ENCODE measurements at places on chromosomes 5 and 9.

- no peak for DNase-seq
Measured at GRCh38 chr5:40521925-40522324, 157.8 kb upstream of the PTGER4 start.

- peak; percentile 25 for DNase-seq
Measured at GRCh38 chr5:36875051-36875789, 1.3 kb upstream of the NIPBL start.

DNA sequence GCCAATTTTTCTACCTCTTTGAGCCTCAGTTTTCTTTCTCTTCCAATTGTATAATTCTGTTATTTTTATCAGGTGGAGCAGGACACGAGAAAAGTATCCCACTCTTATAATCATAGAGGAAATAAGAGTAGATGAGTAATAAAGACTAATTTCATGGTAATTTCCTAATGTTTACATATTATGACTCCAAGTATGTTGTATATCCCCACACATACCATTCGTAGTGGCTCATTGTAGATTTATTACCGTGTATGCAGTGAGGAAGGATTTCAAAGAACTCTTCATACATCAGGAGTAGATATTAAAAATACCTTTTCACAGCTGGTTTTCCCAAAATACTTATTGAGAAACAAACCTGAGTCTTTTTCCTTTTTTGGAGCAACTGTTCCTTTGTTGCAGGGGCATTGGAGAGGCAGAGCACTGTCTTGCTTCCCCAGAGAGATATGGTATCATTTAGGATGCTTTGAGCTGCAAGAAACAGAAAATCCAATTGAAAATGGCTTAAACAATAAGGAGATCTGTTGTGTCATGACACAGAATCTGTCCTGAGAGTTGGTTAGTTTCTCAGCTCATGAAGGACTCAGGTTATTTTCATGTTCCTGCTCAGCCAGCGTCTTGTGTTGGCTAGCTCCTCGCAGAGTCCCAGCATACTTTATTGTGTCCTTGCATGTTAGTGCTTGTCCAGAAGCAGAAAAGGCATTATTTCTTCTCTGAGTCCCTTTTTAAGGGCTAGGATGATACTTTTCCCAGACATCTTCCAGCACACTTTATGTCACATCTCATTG lies 291.2 kb downstream of the ARHGAP26 start:
- DNase-seq: no peak

DNA sequence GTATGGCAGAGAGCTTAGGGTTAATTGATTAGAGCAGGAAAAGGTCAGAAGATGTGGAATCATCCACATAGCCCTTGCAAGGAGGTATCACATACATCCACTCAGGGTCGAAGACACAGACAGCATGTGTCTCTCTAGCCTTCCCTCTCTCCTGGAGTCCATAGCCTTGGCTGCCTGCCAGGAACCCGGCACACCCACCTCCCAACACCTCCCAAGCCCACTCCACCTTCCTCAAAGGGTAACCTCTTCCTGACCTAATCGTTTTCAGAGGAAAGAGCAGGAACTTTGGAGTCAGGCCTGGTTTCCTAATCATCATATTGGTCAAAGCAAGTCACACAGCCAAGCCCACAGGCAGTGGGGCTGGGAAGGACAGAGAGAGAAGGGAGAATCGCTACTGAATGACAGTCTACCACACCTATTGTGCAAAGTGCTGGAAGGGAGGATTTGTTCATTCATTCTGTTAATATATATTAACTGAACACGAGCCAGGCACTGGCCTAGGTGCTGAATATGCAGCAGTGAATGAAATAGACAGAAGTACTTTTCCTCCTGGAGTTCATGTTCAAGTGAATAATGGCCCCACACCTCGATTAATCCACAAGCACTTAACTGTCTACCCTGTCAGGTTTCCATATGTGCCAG lies 107.8 kb downstream of the KCNIP1 start:
- DNase-seq: no peak

DNA sequence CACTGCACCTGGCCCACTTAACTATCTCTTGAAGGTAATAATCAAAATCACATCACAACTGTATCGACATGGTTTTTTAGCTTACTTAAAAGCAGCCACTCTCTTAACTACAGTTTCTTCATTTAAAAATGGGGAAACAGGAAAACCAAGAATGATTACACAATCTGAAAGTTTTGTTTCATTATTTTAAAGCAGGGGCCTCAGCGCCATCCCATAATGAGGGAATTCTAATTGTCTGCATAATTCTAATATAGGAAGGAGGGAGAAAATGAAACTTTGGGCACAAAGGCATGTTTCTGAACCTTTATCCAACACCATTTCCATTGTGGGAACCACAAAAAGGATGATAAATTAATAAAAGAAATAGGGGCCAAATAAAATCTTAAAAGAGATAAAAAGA lies 7.6 kb downstream of the HACD4 start:
- no peak for DNase-seq

- no peak for DNase-seq
Measured at GRCh38 chr9:28409919-28410318, 836.6 kb upstream of the C9orf72 start.

- DNase-seq: no peak
Measured at GRCh38 chr5:134833340-134834032, 12.3 kb upstream of the C5orf24 start.

DNA sequence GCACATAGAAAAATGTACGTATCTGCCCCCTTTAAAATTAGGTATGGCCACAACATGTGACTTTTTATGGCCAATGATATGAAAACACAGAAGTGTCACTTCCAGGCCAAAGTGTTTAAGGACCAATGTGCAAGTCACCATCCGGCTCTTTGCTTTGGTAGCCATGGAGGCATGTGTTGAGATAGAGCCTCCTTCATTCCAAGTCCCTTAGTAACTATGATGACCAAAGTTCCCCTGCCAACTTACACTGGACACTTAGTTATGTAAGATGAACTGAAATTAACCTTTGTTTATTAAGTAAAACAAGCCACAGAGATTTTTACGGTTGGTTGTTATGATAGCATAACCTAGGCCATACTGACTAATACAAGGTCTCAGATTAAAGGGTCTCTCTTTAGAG lies 51.0 kb downstream of the FBN2 start:
- DNase-seq: no peak

DNA sequence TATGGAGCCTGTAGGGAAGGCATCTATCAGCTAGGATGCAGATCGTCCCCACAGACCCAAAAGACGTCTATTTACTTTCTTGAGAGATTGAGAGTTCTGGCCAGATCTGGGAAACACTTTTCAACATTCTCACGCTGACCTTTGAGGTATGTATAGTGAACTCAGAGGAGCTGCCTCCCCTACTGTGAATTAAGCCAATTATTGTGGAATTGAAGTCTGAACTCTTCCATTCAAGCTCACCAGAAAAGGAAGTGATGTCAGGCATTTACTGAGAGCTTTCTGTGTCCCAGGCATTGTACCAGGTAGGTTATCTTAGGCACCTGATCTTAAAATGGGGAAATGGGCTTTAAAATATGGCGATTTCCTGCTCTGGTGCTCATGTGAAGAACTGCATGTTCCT lies 136.5 kb downstream of the SV2C start:
- no peak for DNase-seq

All from stimulated activated CD4-positive, alpha-beta T cell treated with anti-CD3 and anti-CD28 coated beads, Interleukin-12 subunit alpha, Interleukin-12 subunit beta, amount 100 ng/mL, for 24 hours (primary cell).